SJSA1 (cell line): ENCODE measurements at places on chromosomes 11 and 22. TPM values are rescaled to one million over a fixed set of nuclear protein-coding genes. Genes with fewer than 3 reads are reported as not detected.

PRG3 gene
- total RNA-seq, result not detected in 2 replicates

NAALAD2 gene
- total RNA-seq, result not detected in 2 replicates

PAFAH1B2 gene
- total RNA-seq, result 65.8 and 79.8 TPM in 2 replicates

KRTAP5-8 gene
- total RNA-seq, result not detected in 2 replicates

ANKK1 gene
- not detected in 2 replicates for total RNA-seq

INPP5J gene
- 0.13 and 0.21 TPM in 2 replicates for total RNA-seq
